Neural progenitor cell (in vitro differentiated cells): ENCODE measurements at places on chromosomes 5 and 9. TPM values are rescaled to one million over a fixed set of nuclear protein-coding genes. Genes with fewer than 3 reads are reported as not detected.

- no peaks in the 10 kb centered on the region for H3K36me3 ChIP-seq
- H3K27ac ChIP-seq = no peak overlapping the region
- DNase-seq = no peak
- peaks cover 33% of the 10 kb centered on the region for H3K4me1 ChIP-seq
These were observed 317.1 kb upstream of the CLINT1 start for GRCh38 chr5:158175934-158176481.

- H3K36me3 ChIP-seq = no peaks in the 10 kb centered on the region
- no peaks in the 10 kb centered on the region for H3K27me3 ChIP-seq
- H3K27ac ChIP-seq = no peak overlapping the region
These were observed 54.8 kb downstream of the GLRA1 start for GRCh38 chr5:151869843-151870242.

DNA sequence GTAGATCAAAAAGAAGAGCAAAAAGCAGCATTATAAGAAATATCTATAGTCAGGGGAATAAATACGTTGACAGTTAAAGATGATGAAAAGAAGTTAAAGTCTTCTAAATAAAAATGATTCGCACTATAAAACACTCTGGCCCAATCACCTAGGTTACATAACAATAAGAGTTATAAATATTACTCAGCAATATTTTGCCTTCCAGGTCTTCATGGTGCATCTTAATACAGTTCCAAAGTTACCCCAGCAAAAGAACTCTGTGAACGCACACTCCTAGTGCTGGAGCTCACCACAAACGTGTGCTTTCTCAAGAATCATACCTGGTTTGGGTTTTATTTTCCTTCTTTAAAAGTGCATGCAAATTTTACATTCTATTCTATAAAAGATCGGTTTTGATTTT lies 44.7 kb downstream of the EPB41L4A start:
- no peaks in the 10 kb centered on the region for H3K27me3 ChIP-seq
- H3K27ac ChIP-seq = no peak overlapping the region
- no peaks in the 10 kb centered on the region for H3K4me1 ChIP-seq
- no peak for DNase-seq
- no peaks in the 10 kb centered on the region for H3K36me3 ChIP-seq

DNA sequence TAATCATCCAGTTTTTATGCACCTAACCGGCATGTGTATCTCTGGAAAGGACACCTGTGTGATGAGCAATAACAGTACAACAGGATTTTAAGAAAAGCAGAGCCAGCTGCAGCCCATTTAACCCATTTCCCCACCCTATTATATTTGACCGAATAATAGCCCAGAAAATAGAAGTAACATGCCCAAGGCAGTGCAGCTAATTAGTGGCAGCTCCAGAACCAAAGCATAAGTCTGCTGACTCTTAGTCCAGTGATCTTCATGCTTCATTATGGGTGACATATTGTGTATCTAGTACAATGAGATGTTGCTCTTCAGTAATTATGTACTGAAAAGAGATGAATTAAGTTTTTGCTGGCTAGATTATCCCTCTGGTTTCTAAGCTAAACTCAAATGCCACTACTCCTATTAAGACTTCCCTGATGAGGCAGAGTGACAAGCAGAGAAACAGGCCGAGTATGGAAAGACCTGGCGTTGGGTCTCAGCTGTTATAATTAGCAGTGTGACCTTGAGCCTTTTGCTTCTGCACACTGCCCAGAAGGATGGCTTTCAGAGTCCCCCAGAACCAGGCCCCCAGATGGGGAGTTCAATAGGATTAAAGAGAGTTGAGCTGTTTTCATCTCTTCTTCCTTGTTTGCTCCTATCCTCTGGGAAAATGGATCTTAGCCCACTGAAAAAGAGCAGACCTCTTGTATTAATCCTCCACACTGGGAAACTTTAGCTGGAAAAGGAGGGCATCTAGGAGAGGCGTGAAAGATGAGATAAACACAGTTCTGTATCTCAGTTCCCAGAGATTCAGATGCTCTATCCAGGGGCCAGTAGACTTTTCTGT lies 10.8 kb upstream of the C1QTNF3 start:
- H3K36me3 ChIP-seq = no peaks in the 10 kb centered on the region
- H3K27ac ChIP-seq = no peak overlapping the region
- no peak overlapping the region for H3K4me3 ChIP-seq
- H3K27me3 ChIP-seq = no peaks in the 10 kb centered on the region
- DNase-seq = peak; percentile 21

DNA sequence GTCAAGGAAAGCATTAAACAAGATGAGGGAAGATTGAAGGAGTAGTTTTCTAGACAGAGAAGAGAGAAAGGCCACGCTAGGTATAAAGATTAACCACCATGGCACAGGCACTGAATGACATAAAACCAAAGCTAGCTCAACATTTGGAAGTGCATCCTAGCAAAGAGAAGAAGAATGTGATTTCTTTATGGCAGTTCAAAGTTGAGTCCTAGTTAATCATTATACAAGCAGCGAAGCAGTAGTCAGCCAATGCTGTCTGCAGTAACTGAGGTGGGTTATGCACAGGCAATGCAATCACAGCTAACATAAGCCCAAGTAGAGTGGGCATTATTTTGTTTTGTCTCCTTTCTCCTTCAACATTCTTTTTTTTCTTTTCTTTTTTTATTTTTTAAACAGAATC lies 24.0 kb upstream of the ANKRD31 start:
- H3K27ac ChIP-seq = no peak overlapping the region
- no peak for DNase-seq
- no peak overlapping the region for H3K4me3 ChIP-seq
- H3K36me3 ChIP-seq = no peaks in the 10 kb centered on the region

GRCh38 chr5:61162832-61163567 lies 732 bp upstream of the SMIM15 start:
- DNase-seq = peak; percentile 15
- H3K4me3 ChIP-seq = peak overlapping the region; percentile 77
- peaks cover 18% of the 10 kb centered on the region for H3K4me1 ChIP-seq
- H3K27me3 ChIP-seq = no peaks in the 10 kb centered on the region
- H3K27ac ChIP-seq = no peak overlapping the region
- H3K36me3 ChIP-seq = peaks cover 12% of the 10 kb centered on the region

DNA sequence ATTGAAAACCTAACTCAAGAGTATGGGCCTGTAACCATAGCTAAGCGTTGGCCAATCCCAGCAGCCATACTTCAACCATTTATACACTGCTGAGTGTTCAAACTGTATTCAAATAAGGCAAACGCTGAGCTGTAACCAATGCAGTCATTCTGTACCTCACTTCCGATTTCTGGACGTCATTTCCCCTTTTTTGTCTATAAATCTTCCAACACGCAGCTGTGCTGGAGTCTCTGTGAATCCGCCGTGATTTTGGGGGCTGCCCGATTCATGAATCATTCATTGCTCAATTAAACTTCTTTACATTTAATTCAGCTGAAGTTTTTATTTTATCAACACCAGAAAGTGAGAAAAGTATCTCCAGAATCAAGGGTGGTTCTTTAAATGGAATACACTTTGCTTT lies 31.7 kb downstream of the MTX3 start:
- peaks cover 69% of the 10 kb centered on the region for H3K4me1 ChIP-seq
- no peak for DNase-seq
- no peak overlapping the region for H3K4me3 ChIP-seq
- no peaks in the 10 kb centered on the region for H3K36me3 ChIP-seq
- H3K27me3 ChIP-seq = no peaks in the 10 kb centered on the region

DNA sequence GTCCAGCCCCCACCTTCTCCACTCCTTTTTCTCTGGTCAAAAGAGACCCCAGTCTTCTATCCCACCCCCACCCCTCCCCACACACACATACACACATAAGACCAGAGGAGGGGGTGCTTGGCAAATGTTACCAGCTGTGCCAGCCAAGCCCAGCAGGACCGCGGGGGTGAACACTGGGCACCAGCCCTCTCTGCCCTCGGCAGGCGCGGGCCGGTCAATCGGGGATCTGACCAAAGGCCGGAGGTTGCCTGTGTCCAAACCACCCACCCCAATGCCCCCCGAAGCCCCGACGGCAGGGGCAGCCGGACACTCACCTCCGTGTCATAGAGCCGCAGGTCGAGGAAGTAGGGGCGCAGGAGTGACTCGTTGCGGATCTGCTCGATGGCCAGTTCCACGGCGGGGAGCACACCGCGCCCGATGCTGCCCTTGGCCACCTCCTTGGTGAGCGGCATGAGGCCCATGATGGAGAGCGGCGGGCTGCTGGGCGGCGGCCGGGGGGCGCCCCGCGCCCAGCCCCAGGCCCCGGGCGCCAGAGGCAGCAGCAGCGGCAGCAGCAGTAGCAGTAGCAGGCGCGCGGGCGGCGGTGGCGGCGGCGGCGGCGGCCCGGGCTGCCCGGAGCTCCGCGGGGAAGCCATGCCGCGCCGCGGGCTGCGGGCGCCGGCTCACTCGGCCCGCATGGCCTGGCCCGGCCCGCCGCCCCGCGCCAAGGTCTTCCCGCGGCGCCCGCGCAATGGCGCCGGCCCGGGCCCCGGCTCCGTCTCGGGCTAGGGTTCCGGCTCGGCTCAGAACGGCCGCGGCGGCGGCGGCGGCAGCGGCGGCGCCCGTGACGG lies 417 bp downstream of the GABBR2 start:
- peaks cover 4% of the 10 kb centered on the region for H3K4me1 ChIP-seq
- H3K4me3 ChIP-seq = peak overlapping the region; percentile 59
- H3K27ac ChIP-seq = no peak overlapping the region
- peaks cover 96% of the 10 kb centered on the region for H3K27me3 ChIP-seq
- DNase-seq = no peak

Gene NUTM2G
- not detected in 2 replicates for total RNA-seq

Gene SMIM32
- total RNA-seq = 0.13 and 0.25 TPM in 2 replicates

Gene SPINK6
- not detected in 2 replicates for total RNA-seq

Gene ZNF879
- total RNA-seq = 10.4 and 10.6 TPM in 2 replicates

Gene STKLD1
- total RNA-seq = 0.58 and 0.65 TPM in 2 replicates

Gene TAF11L10
- total RNA-seq = not detected in 2 replicates

Gene RASGEF1C
- total RNA-seq = 0.26 and 1.7 TPM in 2 replicates
